Caudate nucleus (tissue), 63 donors: ENCODE measurements at places on chromosomes 1 and 21.

- DNase-seq, result no peak
Measured at GRCh38 chr21:44853601-44854390, 19.7 kb downstream of the PTTG1IP start.

- DNase-seq, result peak; percentile 29
Measured at GRCh38 chr1:47568763-47569162, 130.9 kb downstream of the FOXD2 start.

GRCh38 chr1:46423574-46424240 lies 29.6 kb downstream of the FAAH start:
- no peak for DNase-seq

DNA sequence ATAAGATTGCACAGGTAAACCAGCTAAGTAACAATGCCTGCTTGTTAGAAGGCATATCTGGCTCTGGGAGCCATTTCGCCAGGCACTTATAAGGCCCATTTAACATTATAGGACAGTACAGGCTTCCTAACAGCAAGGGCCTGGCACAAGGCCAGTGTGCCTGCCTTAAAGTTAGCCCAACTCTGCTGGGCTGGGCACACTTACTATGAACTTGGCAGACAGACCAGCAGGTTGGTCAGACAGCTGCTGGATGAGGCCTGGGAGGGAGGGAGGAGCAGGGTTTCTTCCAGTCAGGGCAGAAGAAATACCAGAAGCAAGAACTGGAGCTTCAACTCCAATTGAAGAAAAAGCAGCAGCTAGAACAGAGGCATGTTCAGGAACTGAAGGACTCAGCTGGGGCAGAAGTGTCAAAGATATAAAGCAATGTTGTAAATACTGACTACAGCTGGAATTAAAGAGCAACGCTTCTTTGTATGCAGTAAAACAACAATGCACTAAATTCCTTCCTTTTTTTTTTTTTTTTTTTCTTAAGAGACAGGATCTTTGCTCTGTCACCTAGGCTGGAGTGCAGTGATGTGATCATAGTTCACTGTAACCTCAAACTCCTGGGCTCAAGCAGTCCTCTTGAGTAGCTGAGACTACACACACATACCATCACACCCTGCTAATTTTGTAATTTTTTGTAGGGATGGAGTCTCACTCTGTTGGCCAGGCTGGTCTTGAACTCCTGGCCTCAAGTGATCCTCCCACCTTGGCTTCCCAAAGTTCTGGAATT lies 4.9 kb downstream of the CACHD1 start:
- DNase-seq, result no peak

- DNase-seq, result no peak
Measured at GRCh38 chr21:45868086-45868485, 113.5 kb upstream of the COL6A1 start.

DNA sequence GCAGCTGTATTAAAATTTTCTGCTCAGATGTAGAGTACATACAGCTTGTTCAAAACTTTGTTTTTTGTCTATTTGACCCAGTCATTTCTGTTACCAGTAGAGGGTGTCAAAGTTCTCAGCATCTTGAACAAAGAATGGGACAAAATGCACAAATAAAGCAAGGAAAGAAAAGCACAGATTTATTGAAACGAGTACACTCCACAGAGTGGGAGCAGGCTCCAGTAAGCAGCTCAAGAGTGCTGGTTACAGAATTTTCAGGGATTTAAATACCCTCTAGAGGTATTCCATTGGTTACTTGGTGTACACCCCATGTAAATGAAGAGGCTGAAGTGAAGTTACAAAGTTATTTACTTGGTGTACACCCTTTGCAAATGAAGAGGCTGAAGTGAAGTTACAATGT lies 8.9 kb upstream of the PRMT6 start:
- DNase-seq, result no peak
